Calu3 (cell line): ENCODE measurements at places on chromosomes 16 and 17.
A peak's percentile ranks its signal among the peaks of the same experiment; 100 is the strongest.

DNA sequence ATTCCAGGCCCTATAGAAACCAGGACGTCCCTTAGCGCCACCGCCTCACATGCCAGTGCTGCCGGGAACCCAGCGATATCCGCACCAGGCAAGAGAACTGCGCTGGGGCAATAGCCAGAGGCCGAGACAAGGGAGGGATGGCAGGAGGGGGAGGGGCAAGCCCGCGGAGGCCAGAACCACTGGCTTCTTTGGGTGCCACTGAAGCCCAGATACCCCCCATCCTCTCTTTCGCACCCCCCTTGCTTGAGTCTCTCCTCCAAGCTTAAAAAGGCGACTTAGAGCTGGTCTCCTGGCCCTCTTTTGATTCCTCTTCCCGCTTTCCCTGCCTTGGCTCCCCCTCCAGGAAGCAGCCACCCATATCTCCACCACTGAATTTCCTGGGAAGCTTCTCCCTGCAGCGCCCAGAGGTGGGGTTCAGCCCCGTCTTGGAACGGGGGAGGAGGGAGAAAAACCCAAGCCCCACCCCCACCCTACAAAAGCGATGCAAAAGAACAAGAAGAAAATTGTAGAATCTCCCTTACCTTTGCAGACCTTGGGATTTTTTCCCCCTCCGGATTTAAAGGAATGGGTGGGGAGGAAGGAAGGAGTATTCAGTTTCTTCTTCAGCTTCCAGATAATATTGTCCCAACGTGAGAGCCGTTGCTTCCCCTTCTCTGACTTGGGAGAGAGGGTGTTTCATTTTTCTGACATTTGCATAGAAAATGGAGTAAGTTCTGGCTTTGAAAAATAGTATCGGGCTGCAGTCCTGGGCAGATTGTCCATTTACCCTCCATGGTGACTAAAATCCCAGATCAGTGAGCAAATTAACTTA lies 622 bp downstream of the HOXB6 start:
- peak; percentile 79 for DNase-seq

DNA sequence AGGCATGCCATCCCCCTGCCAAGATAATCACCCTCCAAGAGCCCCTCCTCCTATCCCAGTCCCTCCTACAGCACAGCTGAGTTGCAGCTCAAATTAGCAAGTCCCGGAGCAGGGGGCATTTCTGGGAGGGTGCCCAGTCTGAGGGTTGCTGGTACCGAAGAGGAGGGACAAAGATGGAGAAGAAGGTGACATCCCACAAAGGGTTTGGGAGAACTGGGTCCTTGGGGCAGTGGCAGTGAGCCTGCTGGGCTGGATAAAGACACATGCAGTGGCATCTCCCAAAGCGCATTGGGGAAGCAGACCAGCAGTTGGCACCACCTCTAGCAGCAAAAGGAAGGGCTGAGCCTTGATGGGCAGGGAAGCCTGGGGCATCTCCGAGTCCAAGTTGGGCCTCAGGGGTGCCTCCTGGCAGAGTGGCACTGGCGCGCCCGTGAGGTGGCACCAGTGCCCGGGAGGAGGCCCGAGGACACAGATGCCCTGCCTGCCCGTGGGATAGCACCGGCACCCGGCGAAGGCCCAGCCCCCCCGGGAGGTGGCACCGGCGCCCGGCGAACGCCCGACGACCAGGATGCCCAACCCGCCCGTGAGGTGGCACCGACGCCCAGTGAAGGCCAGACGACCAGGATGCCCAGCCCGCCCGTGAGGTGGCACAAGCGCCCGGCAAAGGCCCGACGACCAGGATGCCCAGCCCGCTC lies 622 bp downstream of the TOM1L2 start:
- DNase-seq = peak; percentile 30

DNA sequence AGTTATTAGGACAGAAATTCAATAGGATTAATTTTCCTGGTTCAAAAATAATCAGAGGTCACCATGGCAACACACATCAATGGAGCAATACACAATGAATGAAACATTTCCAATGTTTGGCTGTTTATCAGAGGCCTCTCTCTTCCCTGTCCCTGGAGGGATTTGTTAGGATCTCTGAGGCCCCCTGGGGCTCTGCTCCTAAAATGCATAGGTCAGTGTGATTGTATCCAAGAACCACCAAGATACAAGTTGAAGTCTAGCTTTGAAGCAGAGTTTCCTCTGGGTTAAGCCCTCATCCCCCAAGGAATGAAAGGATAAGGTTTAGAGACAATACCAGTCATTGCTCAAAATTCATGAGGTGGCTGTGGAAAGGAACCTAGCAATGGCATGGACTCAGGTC lies 561.2 kb upstream of the C16orf82 start:
- DNase-seq = no peak

DNA sequence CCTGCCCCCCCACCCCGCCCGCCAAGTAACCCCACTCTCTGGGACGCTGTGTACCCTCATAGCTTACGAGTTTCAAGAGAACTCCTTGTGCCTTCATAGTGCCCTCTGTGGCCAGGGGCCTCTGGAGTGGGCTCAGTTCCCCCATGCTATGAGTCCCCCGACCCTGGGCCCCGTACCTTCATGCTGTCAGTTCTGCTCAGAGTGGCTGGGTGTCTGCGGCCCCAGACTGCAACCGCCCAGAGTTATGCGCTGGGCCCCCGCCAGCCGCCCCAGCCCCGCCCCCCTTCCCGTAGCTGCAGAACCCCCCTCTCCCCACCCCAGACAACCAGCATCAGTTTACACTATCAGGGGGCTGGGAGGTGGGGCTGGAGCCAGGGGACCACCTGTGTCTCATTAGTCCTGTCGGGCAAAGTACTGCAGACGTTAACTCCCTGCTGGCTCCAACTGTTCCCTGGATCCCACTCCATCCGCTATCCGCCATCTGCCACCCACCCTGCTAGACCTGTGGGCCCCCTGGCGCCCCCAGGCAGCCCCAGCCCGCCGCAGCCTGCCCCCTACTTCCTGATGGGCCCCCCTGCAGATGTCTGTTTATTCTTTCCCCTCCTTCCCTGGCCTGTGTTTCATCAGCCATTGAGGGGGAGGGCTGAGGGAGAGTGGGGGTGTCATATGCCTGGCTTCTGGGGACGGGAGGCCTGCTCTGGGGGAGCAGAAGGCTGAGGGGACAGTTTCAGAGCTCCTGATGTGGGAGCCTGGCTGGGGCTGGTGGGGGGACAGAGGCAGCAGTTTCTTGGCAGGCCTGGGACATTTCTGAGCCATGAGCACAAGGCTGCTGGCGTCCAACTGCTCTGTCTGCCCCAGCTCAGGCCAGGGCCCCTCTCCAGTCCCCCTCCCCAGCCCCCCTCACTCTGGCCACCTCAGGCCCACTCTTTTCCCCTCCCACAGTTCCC lies at the start of gene MFAP4:
MFAP4 (minus strand) TSS at position 217 of the 947 bp plus-strand sequence; CDS start at position 182, 35 bp downstream.
- no peak for DNase-seq

DNA sequence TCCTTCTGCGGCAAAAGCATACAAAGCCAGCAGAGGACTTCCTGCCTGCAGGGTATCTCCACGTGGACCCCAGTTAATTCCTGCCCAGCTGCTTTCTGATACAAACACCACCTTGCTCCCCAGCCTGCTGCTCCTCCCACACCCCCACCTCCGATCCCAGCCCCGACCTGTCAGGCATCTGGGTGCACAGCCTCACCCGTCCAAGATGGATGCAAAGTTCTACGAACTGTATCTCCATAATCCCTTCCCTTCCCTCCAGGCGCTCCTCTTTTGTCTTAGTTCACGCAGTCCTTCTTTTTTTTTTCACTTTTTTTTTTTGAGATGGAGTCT lies 15.6 kb upstream of the FOXJ1 start:
- DNase-seq = no peak

DNA sequence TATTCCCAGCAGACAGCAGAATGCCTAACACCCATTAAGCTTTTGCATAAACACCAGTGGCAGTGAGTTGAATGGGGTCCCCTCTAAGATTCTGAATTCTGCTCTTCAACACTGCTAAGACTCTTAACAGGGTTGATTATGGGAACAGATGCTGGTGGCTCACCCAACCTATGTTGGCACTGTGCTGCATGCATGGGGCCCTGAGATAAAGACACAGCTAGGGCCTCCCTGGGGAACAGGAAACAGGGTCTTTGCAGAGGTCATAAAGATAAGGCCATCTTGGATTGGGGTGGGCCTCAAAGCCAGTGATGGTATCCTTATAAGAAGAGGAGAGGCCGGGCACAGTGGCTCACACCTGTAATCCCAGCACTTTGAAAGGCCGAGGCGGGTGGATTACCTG lies 190.8 kb downstream of the SLC39A11 start:
- DNase-seq = no peak

GRCh38 chr16:5438591-5438990 lies 341.0 kb upstream of the EEF2KMT start:
- DNase-seq = peak; percentile 11

- no peak for DNase-seq
Observed at GRCh38 chr17:4735876-4736651, 3.6 kb upstream of the ZMYND15 start.
